ENCODE measurements at places on chromosomes 1 and 21.

- DNase-seq: peak; percentile 65
These were observed 26.0 kb upstream of the BCL9 start for GRCh38 chr1:147515045-147515869.

DNA sequence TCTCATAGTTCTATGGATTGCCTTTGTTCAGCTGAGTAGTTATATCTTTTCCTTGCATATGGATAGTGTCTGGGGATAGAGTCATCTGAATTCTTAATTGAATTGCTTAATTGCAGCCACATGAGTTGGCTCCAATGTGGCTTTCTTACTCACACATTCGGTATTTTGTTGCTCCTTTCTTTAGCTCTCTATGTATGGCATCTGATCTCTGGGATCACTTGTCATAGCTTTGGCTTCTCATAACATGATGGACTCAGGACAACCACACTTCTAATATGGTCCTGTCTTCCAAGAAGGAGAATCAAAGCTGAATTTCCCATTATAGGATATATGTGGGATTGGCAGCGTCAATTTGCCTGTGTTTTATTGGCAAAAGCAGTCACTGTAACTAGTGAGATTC, 716.2 kb downstream of the NCAM2 start:
- no peak for DNase-seq

GRCh38 chr1:14956579-14957195, 196.9 kb upstream of the TMEM51 start:
- DNase-seq: no peak

- no peak for DNase-seq
These were observed 244.7 kb downstream of the PTPRU start for GRCh38 chr1:29481031-29481430.

- DNase-seq: no peak
These were observed 5.7 kb upstream of the COL6A2 start for GRCh38 chr21:46092026-46092764.

- no peak for DNase-seq
These were observed 43.7 kb downstream of the CDK18 start for GRCh38 chr1:205547936-205548827.

GRCh38 chr21:42923553-42924432, 1.6 kb downstream of the ERVH48-1 start:
- DNase-seq: peak; percentile 76

DNA sequence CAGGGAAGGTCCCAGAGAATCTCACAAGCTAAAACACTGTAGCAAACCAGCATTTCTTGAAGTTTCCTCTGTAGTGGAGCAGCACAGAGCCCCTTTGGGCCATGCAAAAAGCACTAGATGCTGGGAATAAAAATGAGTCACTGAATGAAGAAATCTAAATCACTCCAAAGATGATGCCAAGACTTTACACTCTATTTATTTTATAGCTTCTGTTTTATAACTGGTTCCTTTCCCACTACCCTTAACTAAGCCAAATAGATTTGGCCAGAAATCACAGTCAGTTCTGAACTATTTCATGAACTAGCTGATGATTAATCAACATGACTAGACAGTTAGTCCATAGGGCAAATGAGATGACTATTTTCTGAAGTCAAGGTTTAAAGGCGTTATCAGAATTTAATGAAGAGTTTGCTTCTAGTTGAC, 89.5 kb downstream of the SCMH1 start:
- no peak for DNase-seq

DNA sequence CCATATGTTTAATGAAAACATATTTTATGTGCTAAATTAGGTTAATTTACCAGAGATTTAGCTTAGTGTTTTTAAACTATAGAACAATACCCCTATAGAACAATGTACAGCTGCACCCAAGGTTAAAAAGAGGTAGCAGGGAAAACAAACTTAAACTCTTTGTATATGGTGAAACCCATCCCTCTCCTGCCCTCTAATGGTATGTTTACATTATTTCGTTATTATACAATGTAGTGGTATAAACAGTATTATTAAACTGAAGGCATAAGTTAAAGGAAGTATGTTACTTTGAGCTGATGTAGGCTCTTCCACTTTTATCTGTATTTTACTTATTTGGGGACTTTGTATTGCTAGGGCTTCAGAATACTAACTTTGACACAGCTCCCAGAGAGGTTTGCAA, 16.7 kb upstream of the ZYG11A start:
- DNase-seq: no peak

GRCh38 chr1:66364578-66365391, 169.2 kb upstream of the SGIP1 start:
- DNase-seq: no peak

DNA sequence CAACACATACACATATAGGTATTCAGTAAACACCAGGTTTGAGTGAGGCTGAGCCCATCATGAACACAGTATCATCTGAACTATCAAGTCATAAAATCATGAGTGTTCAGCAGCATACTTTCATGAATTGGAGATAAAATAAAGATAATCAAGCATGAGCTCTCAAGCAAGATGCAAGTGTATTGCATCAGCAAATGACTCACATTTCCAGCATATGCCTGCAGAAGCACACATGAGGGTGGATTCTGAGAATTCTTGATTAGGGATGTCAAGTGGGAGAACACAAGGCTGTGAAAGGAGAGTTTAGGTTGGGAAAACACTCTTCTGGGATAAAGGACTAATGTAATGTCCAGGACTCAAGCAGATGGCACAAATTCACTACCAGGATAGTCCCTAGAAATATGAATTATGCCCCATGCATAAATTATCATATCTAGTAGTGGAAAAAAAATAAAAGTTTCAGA, 299.2 kb downstream of the SRGAP2C start:
- DNase-seq: no peak

DNA sequence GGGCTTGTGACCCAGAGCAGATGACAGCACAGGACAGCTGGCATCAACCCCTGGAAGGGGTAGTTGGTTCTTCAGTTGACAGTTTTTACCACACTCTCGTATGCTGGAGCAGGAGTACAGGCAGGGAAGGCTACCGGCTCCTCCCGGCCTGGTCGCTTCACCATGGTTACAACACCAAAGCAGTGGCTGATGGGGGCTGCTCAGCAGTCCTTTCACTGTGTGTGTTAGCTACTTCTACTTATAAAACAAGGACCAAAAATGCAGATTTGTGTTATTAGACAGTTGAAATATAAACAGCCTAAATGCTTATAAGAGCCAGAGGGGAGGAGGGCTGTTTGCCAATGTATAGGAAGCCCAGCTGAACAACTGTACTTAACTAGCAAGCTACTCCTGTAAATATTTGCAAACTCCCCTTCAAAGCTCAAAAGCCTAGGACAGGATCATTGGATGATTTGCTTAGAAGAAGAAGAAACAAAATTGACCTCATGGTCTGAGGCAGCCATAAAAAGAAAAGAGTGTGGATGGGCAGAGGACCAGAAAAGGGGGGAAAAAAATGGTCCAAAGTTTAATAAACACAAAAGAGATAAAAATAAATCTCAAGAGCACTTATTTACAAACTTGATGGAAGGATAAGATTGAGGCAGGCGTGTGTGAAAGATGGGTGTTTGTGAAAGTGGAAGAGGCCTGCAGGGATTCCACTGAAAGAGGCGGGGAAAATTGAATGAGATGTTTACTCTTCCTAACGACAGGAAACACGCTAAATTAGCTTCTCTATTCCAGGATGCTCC, 57.1 kb downstream of the TGFB2 start:
- DNase-seq: no peak

DNA sequence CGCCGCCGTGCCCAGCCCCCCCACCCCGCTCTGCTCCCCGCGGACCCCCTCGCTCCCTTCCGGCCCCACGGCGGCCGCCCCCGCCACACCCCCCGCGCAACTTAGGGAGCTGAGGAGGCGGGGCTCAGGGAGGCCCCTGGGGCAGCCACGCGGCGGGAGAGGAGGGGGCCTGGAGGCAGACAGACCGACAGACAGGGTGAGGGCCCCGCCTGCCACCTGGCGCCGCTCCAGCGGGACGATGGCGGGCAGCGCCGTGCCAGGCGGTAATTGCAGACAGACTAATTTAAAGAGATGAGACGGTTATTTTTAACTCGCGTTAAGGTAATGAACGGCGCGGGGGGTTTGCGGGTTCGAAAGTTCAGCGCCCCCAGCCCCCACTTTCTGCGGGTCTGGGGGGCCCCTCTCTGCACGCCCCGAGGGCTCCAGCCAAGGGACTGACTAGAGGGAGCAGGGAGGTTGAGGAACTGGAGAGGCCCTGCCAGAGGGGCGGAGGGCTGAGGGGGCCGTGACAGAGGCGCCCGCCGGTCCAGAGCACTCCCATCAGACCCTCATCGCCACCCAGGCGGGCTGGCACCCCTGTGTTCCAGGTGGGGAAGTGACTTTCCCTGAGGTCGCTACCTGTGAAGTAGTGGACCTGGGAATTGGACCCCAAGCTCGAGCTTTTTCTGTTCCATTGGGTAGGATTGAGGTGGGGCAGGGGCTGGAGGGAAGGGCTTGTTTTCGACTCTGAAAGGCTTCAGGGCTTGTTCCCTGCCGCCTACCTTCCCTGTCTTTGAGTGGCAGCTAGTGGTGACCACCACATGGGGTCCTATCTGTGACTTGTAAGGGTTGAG, 5.4 kb downstream of the FOXO6 start:
- DNase-seq: no peak

DNA sequence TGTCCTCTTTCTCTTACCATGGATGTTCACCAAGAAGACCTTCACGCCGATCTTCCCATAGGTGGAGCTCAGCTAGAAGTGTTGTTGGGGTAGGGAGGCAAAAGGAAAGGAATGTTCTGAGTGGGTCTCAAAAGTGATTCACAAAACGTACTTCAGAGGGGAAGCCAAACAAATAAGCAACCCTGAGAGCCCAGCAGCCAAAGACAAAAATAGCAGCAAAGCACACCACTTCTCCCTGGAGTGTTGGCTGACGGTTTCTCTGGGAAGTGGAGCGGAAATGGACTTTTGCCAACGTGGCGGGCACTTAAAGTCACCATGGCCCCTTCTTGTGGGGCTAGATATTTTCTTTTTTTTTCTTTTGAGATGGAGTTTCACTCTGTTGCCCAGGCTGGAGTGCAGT, 23.1 kb downstream of the SLC26A9 start:
- DNase-seq: peak; percentile 99

DNA sequence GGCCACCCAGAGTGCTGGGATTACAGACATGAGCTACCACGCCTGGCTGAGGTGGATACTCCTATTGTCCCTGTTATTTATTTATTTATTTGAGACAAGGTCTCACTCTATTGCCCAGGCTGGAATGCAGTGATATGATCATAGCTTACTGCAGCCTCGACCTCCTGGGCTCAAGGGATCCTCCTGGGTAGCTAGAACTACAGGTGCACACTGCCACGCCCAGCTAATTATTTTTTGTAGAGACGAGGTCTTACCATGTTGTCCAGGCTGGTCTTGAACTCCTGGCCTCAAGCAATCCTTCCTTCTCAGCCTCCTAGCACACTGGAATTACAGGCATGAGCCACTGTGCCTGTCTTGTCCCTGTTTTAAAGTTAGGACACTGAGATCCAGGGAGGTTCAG, 5.2 kb downstream of the LDLRAP1 start:
- DNase-seq: no peak

Data from NCI-H187 treated with DMSO at 0.1 percent for 48 hours (cell line).